ENCODE measurements at places on chromosomes 2 and 18.

DNA sequence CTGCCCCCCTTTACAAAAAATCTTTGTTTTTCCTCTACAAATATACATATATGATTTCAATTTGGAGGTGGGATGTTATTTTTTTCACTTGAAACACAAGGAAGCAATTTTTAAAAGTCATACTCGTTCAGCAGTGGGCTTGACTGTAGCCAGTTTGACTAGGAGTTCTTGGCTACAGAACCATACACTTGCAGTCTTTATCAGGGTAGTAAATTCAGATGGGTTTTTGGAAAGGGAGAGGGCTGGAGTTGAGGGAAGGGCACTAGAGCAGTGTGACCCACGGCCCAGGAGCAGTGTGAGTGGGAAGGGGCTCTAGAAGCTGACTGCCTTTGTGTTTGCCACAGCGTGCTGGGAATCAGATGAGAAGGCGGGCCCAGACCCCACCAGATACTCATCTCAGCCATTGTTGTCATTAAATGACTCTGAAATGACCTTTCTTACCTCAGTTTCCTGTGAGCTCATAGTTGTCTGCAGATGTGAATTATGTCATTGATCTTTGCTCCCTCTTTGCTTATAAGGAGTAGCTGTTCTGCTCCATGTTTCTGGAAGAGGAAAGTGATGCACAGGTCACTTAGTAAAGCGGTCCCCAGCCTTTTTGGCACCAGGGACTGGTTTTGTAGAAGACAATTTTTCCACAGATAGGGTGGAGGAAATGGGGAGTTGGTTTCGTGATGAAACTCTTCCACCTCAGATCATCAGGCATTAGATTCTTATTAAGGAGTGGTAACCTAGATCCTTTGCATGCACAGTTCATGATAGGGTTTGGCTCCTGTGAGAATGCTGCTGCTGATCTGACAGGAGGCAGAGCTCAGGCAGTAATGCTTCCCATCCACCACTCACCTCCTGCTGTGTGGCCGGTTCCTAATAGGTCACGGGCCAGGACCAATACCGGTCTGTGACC is 116.8 kb downstream of the SPTBN1 start:
- no peak for DNase-seq

DNA sequence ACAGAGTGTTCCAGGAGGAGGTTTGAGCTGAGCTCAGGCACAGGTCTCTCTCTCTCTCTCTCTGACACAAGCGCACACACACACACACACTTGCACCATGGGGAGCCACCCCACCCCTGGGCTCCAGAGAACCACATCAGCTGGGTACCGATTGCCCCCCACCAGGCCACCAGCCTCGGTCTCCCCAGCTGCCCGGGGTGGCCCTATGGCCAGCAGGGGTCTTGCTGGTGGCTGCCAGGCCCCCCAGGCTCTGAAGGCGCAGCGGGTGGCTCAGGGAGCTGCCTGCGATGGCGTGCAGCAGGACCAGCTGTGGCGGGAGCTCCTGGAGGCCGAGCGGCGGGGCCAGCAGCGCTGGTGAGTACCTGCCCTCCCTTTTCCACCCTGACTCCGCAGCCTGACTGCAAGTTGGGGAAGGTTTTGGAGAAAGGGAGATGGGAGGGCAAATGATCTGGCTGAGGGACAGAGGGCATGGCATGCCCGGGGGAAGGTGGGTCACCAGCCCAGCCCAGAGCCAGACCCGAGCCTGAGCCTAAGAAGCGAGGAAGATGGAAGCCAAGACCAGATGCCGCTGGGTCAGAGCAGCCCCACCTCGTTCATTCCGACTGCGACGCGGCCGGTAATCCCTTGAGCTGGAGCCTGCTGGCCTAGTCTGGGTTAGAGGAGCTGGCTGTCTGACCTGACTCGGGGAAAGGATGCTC is 21.9 kb upstream of the SLC66A3 start:
- DNase-seq = peak; percentile 4

- no peak for DNase-seq
Measured at GRCh38 chr18:75574187-75574586, 146.7 kb upstream of the SMIM21 start.

GRCh38 chr2:142742371-142743214 is 134.9 kb upstream of the KYNU start:
- no peak for DNase-seq

- DNase-seq = no peak
Measured at GRCh38 chr2:39109537-39109936, 11.3 kb downstream of the SOS1 start.

GRCh38 chr2:66448136-66448991 is 13.4 kb downstream of the MEIS1 start:
- no peak for DNase-seq

GRCh38 chr18:60502591-60502990 is 130.0 kb upstream of the MC4R start:
- DNase-seq = no peak

GRCh38 chr2:232336241-232336736 is 42.3 kb upstream of the ALPP start:
- DNase-seq = no peak

GRCh38 chr2:49306925-49307324 is 152.6 kb upstream of the FSHR start:
- no peak for DNase-seq

DNA sequence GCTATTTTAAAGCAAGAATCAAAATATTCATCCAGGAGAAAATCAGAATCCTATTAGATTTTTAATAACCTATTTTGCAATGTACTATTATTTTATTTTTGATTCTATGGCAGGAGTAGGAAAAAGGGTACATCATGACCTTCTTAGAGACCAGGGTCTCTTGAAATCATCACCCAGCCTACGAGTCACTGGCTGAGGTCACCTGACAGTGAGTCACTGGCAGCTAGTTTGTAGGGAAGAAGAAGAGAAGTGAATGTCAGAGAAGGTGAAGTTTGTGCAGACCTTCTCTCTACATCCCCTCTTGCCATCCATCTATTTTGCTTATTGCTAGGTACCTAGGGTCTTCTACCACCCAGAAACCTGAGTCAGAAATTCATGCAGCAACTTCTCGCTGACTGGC is 144.2 kb downstream of the ALK start:
- peak; percentile 39 for DNase-seq

DNA sequence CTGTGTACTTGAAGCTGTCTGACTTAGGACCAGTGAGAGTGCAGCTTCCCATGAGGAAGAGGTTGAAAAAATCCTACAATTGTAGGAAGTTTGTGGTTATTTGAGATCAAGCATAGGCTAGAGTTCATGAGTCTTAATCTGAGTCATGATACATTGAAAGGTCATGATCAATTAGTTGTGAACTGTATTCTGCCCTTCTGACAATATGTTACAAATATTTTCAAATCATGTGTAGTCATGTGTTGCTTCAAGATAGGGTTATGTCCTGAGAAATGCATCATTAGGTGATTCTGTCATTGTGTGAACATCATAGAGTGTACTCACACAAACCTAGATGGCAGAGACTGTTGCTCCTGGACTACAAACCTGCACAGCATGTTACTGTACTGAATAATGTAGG is 68.4 kb upstream of the MFF start:
- DNase-seq = no peak

- DNase-seq = no peak
Measured at GRCh38 chr2:195117011-195117410, 540.0 kb upstream of the SLC39A10 start.

DNA sequence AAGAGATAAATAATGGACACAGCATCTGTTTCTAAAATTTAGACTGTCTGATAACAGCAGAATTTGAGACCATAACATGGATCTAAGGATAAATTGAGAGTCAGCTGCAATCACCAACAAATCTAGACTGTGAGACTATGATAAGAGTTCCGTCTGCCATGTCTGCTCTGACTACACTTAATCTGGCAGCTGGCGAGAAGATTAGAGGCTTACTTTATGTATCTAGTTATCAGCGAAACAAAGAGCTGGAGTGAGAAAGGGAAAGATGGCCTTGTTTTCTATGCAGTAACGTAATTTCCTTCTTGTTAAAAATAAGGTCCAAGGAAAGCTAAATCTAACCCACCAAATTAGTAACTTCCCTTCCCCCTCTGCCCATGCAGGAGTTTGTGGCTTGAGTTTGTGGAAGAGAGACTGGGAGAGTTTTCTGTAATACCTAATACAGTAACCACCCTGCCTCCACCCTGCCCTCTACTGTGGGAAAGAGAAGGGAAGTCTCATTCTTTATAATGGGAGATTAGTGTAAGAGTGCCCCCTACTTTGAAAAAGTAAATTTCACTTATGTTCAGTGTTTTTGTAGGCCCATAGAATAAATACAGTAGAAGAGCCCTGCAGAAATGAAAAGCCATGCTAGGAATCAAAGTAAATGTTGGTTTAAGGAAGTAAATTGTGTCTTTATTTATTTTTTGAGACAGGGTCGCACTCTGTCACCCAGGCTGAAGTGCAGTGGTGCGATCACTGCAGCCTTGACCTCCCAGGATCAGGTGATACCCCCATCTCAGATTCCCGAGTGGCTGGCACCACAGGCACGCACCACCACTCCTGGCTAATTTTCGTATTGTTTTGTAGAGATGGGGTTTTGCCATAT is 27.5 kb downstream of the EML4 start:
- DNase-seq = peak; percentile 77

- DNase-seq = no peak
Measured at GRCh38 chr2:193276560-193276959, 1081.8 kb upstream of the TMEFF2 start.

- no peak for DNase-seq
Measured at GRCh38 chr2:160063271-160063670, 856 bp upstream of the PLA2R1 start.

GRCh38 chr2:144230033-144230432 is 289.9 kb downstream of the ZEB2 start:
- no peak for DNase-seq

- DNase-seq = no peak
Measured at GRCh38 chr2:22377268-22377667, 1007.7 kb upstream of the KLHL29 start.

DNA sequence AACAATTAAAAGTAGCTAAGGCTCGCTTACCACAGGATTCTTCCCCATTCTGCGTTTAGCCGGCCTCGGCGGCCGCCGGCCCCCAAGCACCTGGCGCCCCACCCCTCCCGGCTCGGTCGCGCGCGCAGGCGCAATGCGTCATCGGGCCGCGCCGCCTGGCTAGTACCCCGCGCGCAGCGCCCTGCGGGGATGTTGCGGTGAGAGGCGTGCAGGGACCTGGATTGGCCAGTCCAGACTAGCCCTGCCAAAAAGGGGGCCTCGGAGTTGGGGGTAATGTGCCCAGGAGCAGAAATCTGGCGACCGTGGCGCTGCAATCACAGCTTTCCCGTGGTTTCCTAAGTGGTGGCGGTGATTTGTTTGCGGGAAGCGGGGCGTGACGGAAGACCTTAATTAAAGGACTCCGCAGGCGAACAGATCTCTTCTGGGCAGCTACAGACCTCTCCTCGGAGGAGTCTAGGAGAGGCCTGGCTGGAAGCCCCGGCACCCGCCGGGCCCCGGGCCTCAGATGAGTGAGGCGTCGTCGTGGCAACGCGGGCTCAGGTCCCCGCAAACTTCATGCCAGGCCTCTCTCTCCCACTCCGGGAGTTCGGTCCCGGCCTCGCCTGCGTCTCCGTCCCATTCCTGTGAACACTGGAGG is 606 bp downstream of the TMEM237 start:
- peak; percentile 79 for DNase-seq
